Activated naive CD4-positive, alpha-beta T cell treated with anti-CD3 and anti-CD28 coated beads for 36 hours (primary cell): ENCODE measurements at places on chromosomes 3 and 15. TPM values are rescaled to one million over a fixed set of nuclear protein-coding genes. Genes with fewer than 3 reads are reported as not detected.

Gene ITPKA
- total RNA-seq = 1.0 TPM

Gene UBL7
- total RNA-seq = 43.0 TPM

Gene UNC45A
- total RNA-seq = 69.9 TPM

Gene RTF1
- total RNA-seq = 18.7 TPM

Gene HYAL1
- total RNA-seq = not detected

Gene KLHL40
- total RNA-seq = not detected

Gene GPR27
- total RNA-seq = 0.93 TPM

Gene EPHA3
- not detected for total RNA-seq

Gene SAMD7
- total RNA-seq = not detected

Gene C3orf62
- 1.7 TPM for total RNA-seq

Gene CCR5
- total RNA-seq = not detected

Gene ABTB1
- 13.5 TPM for total RNA-seq

GRCh38 chr3:33401781-33402180 is 38.4 kb downstream of the UBP1 start:
- DNase-seq = no peak

- DNase-seq = no peak
These were observed 873.9 kb downstream of the MCTP2 start for GRCh38 chr15:95105229-95105628.

- DNase-seq = no peak
These were observed 102.8 kb downstream of the RFTN1 start for GRCh38 chr3:16410659-16411058.

DNA sequence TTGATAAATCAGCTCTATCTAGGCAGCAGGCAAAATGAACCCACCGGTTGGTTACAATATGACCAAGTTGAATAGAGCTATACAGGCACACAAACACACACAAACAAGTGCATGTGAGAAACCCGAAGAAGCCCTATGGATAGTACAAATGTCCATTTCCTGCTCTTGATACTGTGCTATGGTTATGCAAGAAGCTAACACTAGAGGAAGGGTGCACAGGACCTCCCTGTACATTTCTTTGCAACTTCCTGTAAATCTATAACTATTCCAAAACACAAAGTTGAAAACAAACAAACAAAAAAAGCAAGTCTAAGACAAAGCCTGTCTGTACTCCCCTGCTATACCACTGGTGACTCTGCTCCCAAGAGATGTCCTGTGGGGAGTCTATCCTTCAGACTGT is 8.2 kb upstream of the FAM240A start:
- DNase-seq = no peak

- DNase-seq = no peak
These were observed 39.7 kb upstream of the EPHA3 start for GRCh38 chr3:89067736-89068135.

DNA sequence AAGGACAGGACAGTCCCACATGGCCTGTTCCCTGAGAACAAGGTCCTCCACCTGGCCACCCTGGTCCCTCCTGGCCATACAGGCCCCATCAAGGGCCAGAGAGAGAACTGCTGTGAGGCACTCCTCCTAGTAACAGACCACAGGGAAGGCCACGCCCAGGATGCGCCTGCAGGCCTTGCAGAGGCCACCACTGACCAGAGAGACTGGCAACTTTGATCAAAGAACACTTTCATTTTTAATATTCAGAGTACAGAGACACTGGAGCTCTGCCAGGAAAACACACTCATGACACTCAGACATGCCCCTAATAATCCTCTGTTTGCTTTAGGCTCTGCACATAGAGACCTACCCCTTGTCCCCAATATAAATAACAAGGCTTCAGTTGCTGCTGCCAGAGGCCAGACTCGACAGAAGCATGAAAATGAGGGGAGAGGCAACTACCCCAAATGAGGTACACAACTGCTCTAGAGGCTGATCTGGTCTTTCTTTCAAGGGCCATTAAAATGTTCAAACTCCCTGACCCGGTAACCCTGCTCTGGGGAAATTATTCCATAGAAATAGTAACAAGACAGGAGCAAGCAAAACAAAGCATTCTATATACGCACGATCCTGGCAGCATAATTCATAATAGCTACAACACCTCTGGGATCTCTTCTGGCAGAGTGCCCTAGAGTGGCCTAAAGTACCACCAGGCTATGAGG is 44.8 kb downstream of the CCDC12 start:
- DNase-seq = no peak

- DNase-seq = no peak
These were observed 36.2 kb upstream of the CFAP161 start for GRCh38 chr15:81097890-81098280.

DNA sequence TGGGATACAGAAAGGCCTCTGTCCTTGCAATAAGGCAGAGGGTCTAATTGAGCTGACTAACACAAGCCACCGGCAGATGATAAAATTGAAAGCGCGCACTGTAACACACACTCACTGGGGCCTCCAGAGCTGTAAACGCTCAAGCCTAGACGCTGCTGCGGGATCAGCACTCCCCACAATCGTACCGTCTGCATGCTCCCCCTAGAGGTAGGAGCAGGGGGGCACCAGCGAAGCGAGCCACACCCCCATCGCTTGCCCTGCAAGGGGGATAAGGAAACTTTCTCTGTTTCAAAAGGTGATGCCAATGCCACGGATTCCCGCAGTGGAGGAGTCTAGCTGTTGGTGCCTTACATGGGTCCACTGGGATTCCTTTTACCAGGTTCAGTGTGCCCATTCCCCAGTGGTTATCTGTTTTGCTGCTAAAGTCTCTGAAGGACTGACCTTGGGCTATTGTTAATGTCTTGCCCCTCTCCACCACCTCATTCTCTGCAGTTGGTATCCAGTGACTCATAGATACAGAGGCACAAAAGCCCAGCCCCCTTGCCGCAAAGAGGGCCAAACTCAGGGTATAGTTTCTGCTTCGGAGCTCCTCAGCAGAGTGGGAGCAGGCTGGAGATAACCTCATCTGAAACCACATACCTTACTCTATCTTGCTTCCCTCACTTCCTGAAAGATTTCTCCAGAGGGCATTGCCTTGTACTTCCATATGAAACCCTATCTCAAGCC is 139.3 kb upstream of the KBTBD8 start:
- no peak for DNase-seq

DNA sequence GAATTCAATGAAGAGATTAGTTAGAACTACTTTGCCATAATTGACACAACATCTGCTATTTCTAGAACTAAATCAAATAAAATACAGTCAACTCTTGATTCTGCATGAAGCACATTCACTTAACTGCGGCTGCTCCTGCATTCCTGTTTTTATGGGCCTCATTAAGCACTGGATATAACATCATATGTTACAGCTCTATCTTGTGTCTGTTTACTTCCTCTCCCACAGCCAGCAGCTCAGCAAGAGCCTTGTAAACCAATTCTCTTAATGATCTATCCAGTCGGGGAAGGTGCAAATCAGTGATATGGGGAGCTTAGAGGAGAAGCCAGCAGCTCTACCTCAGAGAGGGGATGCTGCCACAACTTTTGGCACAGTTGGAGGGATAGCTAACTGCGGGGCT is 329.2 kb downstream of the ARRDC4 start:
- DNase-seq = no peak

DNA sequence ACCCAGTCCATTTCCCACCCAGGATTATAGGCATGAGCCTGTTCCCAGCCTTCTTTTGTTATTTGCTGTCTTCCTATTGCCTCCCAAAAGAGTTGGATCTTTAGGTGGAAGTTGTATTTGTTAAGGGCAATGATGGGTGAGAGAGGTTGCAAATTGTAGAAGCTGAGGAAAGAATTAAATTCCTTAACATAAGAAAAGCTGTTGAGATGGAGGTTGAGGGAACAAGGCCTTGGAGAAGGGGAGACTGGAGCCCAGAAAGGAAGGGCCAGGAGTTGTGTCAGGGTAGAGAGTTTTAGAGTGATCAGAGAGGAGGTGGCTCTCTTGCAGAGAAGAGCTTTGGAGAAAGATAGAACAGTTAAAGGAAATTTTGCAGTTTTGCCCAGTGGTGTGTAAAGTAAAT is 46.8 kb downstream of the PLS1 start:
- DNase-seq = no peak

- peak; percentile 12 for DNase-seq
These were observed 11.3 kb downstream of the CISH start for GRCh38 chr3:50600141-50600753.

DNA sequence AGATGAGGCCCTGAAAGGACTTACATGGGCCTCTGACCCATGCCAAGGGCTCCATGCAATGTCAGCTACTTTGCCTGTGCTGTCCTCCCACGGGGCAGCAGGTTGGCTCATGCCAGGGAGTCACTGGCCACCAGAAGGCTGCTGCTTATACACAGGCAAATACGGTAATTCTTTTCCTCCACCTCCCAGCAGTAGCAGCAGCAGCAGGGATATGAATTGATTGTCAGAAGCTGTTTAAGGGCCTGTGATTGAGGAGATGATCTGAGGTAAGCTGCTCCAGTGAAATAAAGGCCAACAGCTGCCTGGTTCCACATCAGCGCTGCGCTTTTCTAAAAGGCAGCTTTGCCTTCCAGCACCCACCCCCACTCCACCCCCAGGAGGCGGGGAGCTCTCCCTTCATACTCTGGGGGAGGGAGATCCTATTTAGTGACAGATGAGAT is 250.5 kb downstream of the SHQ1 start:
- DNase-seq = no peak

DNA sequence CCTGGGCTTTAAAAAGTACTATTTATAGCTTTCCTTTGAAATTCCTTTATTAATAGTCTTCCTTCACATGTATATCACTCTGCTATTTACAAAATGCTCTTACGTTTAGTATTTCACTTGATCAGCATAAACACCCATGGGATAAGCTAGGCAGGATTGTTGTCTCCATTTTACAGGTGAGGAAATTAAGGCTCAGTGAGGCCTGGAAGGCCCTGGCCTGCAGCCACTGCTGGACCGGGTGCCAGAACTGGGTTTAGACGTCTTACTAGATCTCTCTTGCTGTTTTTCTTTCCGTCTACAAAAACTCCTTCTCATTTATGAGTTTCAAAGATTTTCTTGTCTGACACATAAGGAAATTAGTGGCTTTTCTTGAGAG is 236.4 kb downstream of the LPP start:
- DNase-seq = no peak

DNA sequence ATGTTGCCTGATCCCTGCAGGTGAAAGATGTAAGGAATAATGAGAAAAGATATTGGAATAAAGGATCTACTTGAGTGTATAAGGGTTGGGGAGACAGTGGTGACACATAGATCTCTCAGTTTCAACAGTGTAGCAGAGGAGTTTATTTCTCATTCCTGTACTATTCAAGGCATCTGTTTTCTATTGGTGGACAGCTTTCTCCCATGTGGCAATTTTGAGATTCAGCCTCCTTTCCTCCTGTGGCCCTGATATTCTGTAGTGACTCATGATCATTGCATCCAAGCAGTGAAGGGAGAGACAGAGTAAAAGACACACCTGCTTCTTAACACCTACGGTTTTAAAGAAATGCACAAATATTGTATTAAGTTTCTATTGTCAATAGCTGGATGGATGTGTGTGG is 327.6 kb downstream of the GRM7 start:
- DNase-seq = no peak

DNA sequence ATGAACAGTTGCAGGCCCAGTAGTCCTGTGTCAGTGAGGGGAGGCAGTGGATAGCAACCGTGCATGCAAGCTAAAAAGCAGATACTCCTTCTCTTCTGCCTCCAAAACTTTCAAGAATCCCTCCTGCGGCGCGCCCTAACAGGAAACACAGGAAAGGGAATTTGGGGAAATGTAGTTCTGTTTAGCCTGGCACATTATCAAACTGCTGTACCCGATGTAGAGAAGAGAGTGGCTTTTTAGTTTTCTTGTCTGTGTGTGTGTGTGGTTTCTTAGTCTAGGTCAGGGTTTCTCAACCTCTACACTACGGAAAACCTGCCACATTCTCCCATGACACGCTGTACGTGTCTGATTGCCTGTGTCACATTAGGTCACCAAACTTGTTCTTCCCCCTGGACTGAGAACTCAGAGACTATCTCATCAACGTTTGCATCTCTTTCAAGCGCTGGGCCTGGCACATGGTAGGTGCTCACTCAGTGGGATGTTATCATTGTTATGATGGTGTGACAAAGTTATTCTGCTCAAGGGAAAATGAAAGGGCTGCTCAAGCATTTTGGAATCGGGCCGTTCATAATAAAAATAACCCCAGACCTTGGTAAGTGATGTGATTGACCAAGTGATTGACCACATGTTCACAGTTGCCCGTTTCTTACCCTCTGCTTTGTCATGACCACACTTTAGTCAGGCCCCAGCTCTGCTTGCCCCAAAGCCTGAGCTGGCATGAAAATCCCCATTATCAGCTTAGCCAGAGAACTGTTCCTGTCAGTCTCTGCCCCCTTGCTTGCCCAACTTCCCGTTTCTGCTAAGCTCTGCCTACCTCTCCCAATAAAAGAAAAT is 33.2 kb downstream of the TM4SF4 start:
- DNase-seq = peak; percentile 24

DNA sequence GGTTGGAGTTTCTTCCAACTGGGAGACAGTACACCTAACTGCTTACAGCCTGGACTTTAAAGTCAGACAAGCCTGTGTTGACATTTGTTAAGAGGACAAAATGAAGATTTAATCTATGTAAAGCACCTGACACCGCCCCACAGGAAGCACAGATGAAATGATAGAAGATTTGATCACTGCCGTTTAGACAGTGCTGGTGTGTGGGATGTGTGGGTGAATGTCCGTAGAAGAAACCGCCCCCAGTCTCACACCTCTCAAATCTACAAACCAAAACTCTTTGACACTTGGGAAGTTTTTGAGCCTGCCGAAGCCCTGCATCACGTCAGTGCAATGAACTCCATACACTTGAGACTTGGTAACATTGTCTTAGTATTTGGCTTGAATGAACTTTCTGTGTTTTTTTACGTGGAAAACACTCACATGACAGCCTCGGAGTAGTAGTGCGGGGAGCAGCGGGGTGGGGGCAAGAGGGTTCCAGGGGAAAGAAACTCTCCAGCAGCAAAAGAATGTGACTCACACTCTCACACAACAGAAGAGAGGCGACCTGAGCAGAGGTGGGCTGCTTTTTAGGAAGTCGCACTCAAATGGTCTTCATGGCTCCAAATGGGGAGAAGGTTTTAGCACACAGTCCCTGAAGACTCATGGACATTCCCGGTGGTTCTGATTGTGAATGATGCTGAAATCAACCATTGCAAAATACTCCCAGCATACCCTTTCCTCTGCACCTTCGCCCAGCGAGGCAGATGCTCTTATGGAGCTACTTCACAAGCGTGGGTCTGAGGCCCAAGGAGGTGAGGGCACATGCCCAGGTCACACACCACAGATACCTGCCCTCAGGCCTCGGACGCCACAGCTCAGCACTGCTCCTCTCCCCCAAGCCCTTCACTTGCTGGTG is 79.2 kb downstream of the SRGAP3 start:
- DNase-seq = peak; percentile 51

DNA sequence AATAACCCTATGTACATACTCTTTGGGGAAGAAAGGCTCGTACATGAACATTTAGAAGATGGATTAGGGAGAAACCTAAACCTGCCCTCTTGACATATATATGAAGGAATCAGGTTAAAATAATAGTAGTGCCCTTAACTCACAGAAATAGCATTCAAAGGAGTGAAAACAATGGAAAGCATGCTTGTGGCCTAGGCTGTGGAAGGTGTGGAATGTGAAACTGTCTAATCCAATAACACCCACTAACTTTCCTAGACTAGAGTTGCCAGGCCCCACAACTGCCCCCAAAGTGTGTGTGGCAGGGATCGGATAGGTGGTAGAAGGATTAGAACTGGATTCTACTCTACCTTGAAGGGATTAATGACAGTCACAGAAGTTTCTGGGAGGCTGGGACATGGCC is 317.4 kb upstream of the LRRFIP2 start:
- no peak for DNase-seq

- no peak for DNase-seq
These were observed 444.0 kb downstream of the MFSD1 start for GRCh38 chr3:159245871-159246270.
